Stimulated activated CD4-positive, alpha-beta T cell treated with anti-CD3 and anti-CD28 coated beads, Interleukin-1b, Interleukin-23, amount 100 ng/mL, for 4 hours (primary cell): ENCODE measurements at places on chromosomes 16 and 17.
A peak's percentile ranks its signal among the peaks of the same experiment; 100 is the strongest.

GRCh38 chr17:61302953-61303816, 96.5 kb upstream of the TBX2 start:
- DNase-seq, result no peak

DNA sequence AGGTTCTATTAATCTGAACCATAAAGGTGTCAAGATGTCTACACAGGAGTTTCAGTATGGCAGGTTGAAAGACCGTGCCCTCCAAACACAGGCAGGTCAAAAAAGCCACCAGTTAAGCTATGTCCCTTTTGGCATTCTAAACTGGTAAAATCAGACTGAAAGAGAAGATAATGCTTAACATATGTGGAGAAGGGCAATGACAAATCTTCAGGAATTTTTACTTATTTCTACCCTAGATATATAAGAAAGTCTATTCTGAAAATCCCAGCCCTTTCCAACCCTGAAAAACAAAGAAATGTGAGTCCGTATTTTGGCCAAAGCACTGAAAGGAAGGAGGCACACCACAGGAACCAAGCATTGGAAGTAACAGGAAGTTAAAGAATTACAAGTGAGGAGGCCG, 16.5 kb downstream of the AP1G1 start:
- DNase-seq, result no peak

- DNase-seq, result no peak
Observed at GRCh38 chr16:56911771-56912571, 20.0 kb upstream of the HERPUD1 start.

- no peak for DNase-seq
Observed at GRCh38 chr17:74730491-74731346, 6.3 kb upstream of the RAB37 start.

DNA sequence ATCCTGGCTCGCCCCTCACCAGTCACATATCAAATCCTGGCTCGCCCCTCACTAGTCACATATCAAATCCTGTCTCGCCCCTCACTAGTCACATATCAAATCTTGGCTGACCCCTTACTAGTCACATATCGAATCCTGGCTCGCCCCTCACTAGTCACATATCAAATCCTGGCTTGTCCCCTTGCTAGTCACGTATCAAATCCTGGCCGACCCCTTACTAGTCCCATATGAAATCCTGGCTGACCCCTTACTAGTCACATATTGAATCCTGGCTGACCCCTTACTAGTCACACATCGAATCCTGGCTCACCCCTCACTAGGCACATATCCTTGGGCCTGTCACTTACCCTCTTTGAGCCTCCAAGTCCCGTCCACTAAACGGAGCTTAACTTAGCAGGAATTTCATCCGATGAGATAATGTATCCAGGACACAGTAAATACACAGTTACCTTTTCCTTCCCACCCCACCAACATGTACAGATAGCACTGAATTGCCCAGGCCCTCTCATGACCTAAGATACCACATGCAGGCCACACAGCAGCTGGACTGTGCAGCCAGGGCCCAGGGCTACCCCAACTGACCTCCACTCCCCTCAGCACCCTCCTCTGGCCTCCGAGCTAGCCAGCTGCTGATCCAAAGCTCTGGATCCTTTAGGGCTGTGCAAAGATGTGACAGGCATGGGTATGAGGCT, 157.8 kb upstream of the RPH3AL start:
- DNase-seq, result no peak

DNA sequence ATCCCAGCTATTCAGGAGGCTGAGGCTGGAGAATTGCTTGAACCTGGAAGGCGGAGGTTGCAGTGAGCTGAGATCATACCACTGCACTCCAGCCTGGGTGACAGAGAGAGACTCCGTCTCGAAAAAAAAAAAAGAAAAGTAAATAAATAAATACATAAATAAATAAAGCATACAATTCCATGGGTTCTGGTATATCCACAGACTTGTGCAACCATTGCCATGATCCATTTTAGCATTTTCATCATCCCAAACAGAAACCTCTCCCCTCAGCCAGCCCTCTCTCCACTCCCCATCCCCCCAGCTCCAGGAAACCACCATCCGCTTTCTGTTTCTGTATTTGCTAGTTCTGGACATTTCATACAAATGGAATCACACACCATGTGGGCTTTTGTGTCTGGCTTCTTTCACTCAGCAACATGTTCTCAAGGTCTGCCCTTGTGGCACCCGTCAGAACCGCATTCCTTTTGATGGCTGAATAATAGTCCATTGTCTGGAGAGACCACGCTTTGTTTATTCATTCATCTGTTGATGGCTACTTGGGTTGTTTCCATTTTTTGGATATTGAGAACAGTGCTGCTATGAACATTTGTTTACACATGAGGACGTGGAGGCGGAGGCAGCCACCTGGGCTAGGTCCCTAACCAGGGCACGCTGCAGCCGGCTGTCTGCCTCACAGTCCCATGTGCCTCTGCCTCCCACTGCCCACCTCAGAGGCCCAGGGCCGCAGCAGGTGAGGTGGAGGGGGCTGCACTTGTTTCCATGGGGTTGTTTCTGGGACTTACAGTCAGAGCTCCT, 76.2 kb downstream of the NT5M start:
- DNase-seq, result no peak

GRCh38 chr17:29617125-29617480, 5.6 kb downstream of the CORO6 start:
- DNase-seq, result peak; percentile 87

DNA sequence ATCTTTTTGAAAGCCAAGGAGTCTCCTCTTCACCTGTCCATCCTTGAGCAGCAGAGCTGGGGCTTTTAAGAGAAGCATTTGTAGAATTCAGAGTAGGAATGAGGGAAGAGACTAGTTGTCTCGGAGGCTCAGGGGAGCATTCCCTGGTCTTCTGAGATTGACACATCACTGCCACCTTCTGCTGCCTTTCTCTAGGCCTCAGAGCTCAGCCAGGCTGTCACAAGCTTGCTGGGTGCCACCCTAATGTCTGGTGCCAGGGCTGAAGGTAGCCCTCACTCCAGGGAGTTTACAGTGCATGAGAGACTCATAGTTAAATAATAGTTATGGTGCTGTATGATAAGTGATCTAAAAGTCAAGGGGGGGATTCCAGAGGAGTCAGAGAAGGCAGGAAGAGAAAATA, 39.7 kb downstream of the B9D1 start:
- DNase-seq, result no peak

DNA sequence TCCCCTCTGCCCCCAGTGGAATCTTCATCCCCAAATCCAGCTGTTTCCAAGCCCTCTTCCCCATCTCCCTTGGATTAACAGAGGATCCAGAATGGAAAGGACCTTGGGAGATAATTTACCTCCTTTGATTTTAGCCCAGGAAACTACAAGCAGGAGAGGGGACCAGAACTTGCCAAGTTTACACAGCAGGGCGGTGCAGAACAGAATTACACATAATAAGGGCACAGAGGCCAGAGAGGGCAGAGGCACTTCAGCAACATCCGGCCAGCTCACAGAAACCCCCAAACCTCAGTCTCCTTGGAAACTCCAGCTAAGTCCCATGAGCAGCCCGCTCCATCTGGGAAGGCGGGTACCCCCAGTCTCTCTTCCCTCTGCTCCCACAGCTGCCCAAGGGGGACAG, 27.2 kb downstream of the PEMT start:
- no peak for DNase-seq

- DNase-seq, result peak; percentile 91
Observed at GRCh38 chr17:47720754-47721533, 12.1 kb upstream of the TBX21 start.

DNA sequence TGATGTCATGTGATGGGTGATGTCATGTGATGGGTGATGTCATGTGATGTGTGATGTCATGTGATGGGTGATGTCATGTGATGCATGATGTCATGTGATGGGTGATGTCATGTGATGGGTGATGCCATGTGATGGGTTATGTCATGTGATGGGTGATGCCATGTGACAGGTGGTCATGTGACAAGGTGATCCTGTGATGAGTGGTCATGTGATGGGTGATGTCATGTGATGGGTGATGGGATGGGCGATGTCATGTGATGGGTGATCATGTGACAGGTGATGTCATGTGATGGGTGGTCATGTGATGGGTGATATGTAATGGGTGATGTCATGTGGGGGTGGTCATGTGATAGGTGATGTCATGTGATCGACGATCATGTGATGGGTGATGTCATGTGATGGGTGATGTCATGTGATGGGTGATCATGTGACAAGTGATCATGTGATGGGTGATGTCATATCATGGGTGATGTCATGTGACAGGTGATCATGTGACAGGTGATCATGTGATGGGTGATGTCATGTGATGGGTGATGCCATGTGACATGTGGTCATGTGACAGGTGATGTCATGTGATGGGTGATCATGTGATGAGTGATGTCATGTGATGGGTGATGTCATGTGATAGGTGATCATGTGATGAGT, 17.2 kb downstream of the CD300LB start:
- no peak for DNase-seq

DNA sequence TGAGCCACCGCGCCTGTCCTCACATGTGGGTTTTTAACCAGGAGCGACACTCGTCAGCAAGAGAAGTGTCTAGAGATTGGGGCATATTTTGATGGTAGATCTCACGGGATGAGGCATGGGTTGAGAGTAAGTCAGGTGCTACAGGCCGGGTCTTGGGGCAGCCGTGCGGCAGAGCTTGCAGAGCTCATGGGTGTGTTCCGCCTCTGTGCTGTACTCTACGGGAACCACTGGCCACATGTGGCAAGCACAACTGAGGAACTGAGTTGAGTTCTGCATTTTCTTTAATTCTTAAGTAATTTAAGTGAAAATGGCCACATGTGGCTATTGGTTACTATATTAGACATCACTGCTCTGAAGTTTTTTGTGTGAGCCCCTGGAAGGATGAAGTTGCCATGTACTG, 9.6 kb downstream of the CLUAP1 start:
- DNase-seq, result no peak

DNA sequence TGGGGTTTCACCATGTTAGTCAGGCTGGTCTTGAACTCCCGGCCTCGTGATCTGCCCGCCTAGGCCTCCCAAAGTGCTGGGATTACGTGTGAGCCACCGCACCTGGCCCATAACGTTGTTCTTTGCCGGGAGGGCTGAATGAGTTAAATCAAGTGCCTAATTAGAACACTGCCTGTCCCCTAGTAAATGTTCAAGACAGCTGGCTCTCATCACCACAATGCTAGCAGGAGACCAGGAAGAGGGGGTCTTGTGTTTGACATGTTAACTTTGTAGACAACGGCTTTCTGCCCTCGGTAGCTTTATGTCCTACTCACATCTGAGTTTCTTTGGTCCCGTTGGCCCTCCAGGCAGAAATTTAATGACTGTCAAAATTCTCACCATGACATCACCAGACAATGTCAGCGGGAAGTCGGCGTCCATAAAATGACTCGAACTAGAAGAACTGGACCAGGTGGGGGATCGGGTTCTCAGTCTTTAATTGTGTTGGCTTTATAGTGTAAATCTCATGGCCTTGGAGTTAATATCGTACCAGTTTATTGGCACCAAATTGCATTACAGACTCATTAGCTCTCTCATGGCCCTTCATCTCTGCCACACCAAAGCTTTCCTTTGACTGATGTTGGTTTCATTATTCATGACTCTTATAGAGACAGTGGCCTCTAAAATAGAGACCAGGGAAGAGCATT, 11.4 kb upstream of the ITPRIPL2 start:
- no peak for DNase-seq

DNA sequence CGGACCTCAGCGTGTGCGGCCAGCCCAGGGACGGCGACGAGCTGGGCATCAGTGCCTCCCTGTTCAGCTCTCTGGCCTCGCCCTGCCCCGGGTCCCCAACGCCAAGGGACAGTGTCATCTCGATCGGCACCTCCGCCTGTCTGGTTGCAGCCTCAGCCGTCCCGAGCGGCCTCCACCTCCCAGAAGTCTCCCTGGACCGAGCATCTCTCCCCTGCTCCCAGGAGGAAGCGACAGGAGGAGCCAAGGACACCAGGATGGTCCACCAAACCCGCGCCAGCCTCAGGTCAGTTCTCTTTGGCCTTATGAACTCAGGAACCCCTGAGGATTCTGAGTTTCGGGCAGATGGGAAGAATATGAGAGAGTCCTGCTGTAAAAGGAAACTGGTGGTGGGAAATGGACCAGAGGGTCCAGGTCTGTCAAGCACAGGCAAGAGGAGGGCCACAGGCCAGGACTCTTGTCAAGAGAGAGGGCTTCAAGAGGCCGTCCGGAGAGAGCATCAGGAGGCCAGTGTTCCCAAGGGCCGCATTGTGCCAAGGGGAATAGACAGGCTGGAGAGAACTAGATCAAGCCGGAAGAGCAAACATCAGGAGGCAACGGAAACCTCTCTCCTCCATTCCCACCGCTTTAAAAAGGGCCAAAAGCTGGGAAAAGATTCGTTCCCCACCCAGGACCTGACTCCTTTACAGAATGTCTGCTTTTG, 825 bp downstream of the HASPIN start:
- DNase-seq, result no peak

DNA sequence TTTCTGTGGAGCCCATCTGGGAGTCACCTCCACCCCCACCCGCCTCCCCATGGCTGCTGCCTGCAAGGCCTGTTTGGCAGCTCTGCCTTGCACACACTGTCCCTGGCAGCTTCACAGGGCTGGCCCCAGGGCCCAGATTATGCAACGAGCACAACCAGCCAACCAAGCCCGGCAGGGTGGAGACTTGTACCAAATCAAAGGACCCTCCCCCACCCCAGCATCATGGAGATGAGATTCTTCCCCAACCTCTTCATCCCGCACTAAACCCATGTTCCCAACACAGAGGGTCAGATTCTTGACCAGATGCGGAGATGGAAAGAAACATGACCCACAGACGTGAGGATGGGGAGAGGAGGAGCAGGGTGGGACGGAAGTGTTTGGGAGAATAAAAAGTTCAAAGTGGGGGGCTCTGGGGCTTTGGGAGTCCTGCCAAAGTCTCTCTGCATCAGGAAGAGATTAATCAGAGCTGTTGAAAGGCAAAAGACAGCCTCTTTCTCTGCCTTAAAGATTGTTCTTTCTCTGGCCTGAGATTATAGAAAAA, 3.8 kb downstream of the SMARCD2 start:
- DNase-seq, result no peak

DNA sequence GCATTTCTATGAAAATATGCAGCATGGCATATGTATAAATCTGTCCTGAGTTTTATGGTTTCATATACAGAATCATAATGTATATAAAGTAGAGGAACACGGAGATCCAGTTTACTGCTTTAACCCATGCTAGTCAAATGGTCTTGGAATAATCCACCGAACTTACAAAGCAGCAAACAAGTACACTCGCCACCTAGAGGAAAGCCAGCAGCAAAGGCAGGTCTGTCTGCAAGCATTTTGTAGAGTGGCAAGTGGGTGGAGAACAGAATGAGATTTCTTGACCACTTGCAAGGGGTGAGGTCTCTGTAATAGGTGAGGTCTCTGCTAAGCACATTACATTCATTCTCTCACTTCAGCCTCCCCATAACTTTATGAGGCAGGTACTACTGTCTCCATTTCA, 308.3 kb downstream of the CA10 start:
- no peak for DNase-seq

- no peak for DNase-seq
Observed at GRCh38 chr17:75308732-75309629, 19.7 kb upstream of the SLC25A19 start.
